ENCODE measurements at places on chromosomes 12 and 14. TPM values are rescaled to one million over a fixed set of nuclear protein-coding genes. Genes with fewer than 3 reads are reported as not detected.

Gene SPATS2
- total RNA-seq: 59.9 TPM

Gene RNF212B
- total RNA-seq: not detected

Gene JPH4
- total RNA-seq: 33.3 TPM

Gene CIT
- 32.9 TPM for total RNA-seq

Gene LMNTD1
- total RNA-seq: 1.1 TPM

Gene IQSEC3
- total RNA-seq: 7.7 TPM

Gene ISM2
- total RNA-seq: 0.45 TPM
